Foreskin keratinocyte (primary cell): ENCODE measurements at places on chromosomes 5 and 9. TPM values are rescaled to one million over a fixed set of nuclear protein-coding genes. Genes with fewer than 3 reads are reported as not detected.

GRCh38 chr5:171660434-171660833 is 125.2 kb upstream of the SMIM23 start:
- DNase-seq, result no peak

DNA sequence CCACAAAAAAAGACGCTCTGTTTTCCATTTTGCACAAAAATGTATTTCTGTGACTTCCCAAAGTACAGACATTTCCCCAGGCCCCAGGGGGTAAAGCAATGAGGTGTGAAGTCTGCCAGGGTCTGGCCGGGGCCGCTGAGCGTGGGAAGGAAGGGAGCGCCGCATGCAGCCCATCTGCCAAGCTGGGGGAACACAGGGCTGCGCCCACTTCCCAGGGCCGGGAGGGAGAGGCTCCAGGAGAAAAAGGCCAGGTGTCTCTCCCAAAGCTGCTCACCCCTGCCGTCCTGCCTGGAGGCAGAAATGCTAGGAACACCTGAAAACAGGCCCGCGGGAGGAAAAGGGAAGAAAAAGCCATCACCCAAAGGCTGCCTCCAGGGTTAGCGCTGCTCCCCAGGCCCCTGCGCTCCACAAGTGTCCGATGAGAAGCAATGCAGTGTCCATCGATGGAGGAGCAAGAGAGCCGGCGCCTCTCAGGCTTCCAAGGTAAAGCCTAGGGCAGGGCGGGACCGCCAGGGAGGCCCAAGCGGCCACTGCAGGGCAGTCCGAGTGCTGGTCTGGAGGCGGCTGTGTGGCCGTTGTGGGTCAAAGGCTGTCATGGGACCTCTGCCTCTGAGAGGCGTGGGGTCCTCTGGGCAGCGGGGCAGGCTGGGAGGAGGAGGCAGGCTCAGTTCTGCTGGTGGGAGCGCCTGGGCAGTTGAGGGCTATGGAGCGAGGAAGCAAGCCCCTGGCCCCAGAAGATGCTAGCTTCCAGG is 6.0 kb upstream of the ZDHHC12 start:
- DNase-seq, result no peak

DNA sequence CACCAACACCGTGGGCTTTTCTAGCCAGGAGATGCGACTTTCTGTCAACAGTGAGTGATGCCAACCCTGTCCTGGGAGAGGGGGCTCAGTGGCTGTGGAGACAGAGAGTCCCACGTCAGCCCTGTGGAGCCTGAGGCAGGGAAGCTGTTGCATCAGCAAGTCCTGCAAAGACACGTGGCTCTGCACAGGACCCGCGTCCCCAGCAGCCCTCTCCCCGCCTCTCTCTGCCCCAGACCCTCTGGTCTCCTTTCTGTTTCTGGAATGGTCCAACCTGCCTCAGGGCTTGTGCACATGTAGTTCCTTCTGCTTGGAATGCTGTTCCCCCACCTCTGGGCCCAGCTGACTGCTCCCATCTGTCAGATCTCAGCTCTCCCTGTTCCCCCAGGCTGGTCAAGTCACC is 60.4 kb downstream of the HMCN2 start:
- no peak for DNase-seq

GRCh38 chr5:96317945-96318344 is 115.1 kb downstream of the PCSK1 start:
- DNase-seq, result no peak

COL15A1 gene
- not detected in 2 replicates for total RNA-seq

PTAR1 gene
- 36.0 and 39.9 TPM in 2 replicates for total RNA-seq

HTR4 gene
- not detected in 2 replicates for total RNA-seq

TXNDC8 gene
- not detected in 2 replicates for total RNA-seq

DNA sequence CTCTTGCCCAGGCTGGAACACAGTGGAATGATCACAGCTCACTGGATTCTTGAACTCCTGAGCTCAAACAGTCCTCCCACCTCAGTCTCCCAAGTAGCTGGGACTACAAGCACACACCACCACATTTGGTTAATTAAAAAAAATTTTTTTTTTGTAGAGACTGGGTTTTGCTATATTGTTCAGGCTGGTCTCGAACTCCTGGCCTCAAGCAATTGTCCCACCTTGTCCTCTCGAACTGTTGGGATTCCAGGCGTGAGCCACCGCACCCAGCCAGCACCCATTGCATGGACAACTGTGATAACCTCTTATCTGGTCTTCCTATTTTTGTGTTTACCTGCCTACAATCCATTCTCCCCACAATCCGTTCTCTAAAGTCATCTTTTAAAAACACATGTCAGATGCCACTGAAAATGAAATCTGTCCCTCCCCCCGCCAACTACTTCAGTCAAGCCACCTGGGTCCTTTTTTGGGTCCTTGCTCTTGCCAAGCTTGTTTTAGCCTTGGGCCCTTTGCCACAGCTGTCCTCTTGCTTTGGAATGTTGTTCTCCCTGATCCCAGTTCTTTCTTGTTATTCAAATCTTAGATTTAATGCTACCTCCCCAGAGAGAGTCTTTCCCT is 250.5 kb downstream of the PIK3R1 start:
- no peak for DNase-seq

GRCh38 chr5:109936996-109937395 is 247.3 kb downstream of the MAN2A1 start:
- peak; percentile 1 for DNase-seq

GRCh38 chr5:50328193-50328729 is 112.8 kb downstream of the EMB start:
- no peak for DNase-seq

PLK2 gene
- total RNA-seq, result 179 and 369 TPM in 2 replicates

GRCh38 chr9:136634904-136635303 is 27.8 kb upstream of the EGFL7 start:
- no peak for DNase-seq

DNA sequence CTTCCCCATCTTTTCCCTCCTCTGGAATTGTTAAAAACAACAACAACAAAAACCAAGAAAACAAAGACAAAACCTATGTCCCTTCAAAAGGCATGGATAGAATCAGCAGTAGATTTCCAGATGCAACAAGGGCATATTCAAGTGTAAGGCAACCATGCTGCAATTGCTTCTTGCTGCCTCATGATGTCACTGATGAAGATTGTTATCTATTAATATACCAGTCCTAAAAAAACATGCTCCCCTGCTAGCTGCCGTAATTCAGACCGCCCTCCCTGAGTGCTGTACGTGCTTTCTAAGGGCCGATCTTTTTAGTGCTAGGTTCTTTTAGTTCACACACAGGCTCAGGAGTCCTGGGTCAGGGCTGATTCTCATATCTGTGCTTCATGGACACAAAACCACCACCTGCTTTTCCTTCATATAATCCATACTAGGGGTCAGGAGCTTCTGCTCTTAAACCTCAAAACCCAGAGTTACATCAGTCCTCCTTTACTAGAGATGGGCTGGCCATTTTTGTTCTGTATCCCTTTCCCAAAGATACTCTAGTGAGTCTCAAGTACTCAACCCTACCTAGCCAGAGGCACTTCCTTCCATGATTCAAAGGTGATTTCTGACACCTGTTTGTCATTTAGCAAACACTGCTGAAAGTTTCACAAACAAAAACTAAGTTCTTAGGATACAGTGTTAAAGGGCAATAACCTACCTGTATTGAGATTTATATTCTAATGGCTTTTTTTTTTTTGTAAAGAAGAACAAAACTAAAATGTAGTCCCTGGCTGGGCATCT is 82.1 kb downstream of the GIN1 start:
- no peak for DNase-seq

ZFYVE16 gene
- 18.2 and 20.0 TPM in 2 replicates for total RNA-seq

- DNase-seq, result no peak
These were observed 68.4 kb upstream of the RPS23 start for GRCh38 chr5:82346399-82347165.

GRCh38 chr5:74581988-74582365 is 58.6 kb downstream of the ENC1 start:
- peak; percentile 22 for DNase-seq

DNA sequence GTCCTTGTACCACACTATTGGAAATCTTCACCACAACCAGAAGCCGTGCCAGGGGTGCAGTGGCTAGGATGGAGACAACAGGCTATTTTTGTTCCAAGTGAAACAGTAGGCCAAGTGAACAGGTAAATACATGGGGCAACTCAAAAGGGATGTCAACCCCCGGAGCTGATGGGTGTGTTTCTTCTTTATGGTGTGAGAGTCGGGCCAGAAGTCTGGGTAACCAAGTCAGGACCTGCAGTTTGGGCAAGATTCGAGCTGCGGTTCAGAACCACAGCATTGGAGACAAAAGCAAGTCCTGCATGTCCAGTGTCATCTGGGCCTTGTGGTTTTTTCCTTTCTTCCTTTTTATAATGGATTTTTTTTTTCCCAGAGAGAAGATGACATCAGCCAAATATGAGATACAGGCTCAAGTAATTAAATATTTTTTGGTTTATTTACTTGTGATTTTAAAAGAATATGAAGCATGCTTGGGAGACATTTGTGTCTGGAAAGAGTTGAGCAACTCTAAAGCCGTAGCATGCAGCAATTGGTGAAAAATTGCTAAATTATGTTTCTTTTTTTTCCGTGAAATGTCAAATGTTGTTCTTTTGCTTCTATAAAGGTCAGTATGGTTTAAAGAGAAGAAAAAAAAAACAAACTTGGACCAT is 261.6 kb downstream of the ARRDC3 start:
- no peak for DNase-seq

DNA sequence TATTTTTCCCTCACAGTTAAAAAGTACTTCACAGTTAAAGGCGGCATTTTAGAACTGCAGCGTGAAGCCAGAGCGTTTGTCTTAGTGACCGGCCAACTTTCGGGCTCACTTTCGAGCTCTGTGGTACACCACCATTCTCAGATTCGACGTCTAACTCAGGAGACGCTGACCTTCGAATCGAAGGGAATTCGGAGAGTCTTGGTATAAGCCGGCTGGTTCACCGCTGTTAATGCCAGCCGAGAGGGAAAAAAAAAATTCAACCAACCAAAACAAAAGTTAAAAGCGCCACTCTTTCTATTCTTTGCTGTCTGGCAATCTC is 544 bp upstream of the SNX24 start:
- peak; percentile 17 for DNase-seq

DNA sequence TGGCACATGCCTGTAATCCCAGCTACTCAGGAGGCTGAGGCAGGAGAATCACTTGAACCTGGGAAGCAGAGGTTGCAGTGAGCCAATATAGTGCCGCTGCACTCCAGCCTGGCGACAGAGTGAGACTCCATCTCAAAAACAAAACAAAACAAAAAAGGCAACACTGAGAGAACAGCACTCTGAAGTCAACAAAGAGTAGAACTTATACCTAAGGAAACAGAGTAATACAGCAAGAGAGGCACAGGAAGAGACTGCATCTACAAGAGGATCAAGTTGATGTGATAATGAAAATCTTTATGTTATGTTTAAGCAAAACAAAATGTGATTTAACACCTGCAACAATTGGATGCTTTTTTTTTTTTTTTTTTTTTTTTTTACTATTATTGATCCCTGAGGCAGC is 33.1 kb downstream of the FYB1 start:
- no peak for DNase-seq

GRCh38 chr9:8736805-8737204 is 937.2 kb upstream of the DMAC1 start:
- DNase-seq, result no peak

GRCh38 chr9:4118666-4119065 is 181.2 kb downstream of the GLIS3 start:
- no peak for DNase-seq

- no peak for DNase-seq
These were observed 899.5 kb downstream of the TLE1 start for GRCh38 chr9:80789831-80790230.

GRCh38 chr9:92704528-92704927 is 34.6 kb upstream of the IPPK start:
- no peak for DNase-seq

F12 gene
- 6.0 and 9.7 TPM in 2 replicates for total RNA-seq

ARPC5L gene
- 67.0 and 74.9 TPM in 2 replicates for total RNA-seq

DNA sequence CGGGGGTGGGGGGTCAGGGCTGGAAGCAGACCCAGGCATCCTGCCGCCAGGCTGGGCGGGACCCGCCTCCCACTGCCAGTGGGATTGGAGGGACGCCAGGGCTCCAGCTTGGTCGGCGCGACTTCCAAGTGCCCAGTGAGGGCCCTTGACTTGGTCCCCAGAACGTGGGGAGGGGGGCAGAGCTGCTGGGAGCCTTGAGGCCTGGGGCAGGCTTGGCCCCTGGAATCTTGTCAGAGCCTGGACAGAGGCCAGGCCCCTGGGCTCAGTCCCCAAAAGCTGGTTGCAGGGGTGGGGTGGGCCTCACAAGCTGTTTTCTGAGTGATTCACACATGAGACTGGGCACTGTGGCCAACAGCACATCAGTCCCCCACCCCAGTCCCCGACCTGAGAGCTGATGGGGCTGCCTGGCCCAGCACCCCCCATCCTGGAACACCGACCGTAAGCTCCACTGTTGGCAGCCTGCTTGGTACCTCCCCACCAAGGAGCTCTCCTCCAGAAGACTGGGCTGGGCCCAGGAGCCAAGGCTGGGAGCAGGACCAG is 526 bp downstream of the CLIC3 start:
- no peak for DNase-seq
